ENCODE measurements at places on chromosomes 3 and 15.

- no peak for DNase-seq
Measured at GRCh38 chr3:52311576-52312119, 4.5 kb upstream of the DNAH1 start.

DNA sequence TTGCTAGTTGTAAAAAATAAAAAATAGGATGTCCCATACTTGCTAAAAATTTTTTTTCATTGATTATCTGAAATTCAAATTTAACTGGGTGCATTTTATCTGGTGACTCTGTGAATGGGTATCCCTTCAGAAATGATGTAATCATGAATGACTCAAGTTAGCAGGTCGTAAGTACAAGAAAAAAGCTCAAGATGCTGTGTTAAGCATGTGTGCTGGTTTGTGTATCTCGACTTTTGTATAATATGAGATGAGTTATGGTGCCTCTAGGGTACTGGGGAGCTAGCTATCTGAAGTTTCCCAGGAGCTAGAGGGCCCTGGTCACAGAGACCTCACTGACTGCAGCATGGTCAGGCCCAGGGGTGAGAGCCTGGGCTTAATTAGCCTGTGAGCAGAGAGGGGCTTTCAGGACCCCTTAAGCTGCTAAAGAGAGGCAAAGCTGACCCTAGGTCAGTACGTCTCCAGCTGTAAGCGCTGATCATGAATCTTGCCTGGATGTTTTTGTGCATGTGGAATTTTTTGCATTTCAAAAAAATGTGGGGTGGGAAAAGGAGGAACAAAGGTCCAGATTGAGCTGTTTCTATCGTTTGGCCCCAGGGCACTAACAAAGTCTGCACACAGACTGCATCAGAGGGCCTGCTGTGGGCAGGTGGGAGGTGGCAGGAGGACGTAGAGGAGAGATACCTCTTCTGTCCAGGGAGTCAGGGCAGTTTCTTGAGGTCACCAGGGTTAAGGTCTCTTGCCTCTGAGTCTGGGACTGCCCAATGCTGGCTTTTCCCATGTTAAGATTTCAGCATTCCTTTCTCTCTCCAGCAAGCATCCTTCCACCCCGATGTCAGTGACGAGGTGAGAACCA, 233.2 kb upstream of the TPM1 start:
- no peak for DNase-seq

DNA sequence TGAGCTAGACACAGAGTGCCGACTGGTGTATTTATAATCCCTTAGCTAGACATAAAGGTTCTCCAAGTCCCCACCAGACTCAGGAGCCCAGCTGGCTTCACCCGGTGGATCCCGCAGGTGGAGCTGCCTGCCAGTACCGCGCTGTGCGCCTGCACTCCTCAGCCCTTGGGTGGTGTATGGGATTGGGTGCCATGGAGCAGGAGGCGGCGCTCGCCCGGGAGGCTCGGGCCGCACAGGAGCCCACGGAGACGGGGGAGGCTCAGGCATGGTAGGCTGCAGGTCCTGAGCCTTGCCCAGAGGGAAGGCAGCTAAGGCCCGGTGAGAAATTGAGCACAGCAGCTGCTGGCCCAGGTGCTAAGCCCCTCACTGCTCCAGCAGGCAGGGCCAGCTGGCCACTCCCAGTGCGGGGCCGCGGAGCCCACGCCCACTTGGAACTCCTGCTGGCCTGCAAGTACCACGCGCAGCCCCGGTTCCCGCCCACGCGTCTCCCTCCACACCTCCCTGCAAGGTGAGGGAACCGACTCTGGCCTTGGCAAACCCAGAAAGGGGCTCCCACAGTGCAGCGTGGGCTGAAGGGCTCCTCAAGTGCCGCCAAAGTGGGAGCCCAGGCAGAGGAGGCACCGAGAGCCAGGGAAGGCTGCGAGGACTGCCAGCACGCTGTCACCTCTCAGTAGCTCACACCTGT, 109.7 kb downstream of the NSMCE3 start:
- DNase-seq, result no peak

GRCh38 chr3:87982421-87982820, 76.4 kb downstream of the CGGBP1 start:
- DNase-seq, result no peak

DNA sequence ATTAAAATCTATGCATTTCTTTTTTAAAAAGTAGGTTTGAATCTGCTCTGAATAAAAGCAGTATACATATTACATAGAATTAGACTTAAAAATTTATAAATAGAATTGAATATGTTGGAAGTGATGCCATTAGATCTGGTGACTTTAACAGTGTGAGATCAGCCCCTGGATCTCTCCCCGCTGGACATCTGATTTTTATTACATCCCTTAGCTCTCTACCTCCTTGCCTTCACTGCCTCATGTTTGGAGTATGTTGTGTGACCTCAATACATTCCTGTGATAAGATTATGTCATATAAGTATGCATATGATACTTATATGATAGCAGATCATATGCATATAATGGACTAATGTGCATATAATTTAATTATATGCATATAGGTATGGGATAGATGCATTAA, 643.4 kb upstream of the NR2F2 start:
- DNase-seq, result no peak

DNA sequence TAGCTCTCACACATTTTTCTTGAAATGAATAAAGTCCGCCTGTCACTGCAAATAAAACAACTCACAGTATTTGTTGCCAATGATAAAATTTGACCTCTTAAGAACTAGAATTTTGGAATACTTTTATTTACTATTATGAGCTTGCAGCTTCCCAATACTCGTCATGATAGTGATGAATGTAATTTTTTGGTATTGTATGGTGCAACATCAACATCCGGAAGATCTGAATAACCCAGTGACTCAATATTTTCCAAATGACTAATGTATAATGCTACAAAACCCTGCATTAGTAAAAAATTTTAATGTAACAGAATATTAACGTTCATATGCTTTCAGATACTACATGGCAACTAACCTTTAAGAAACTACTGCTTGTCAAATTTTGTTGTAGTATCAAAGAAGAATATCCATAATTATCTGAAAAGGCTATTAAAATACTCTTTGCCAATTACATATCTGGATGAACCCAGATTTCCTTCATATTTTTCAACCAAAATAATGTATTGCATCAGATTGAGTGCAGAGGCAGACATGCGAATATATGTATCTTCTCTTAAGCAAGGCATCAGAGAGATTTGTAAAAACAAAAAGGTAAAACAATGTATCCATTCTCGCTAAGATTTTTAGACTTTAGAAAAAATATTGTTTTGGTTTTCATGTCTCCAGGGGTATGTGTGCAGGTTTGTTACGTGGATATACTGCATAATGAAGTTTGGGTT, 95.3 kb downstream of the IGF2BP2 start:
- DNase-seq, result no peak

GRCh38 chr3:134056464-134056891, 26.8 kb upstream of the SLCO2A1 start:
- DNase-seq, result no peak

- no peak for DNase-seq
Measured at GRCh38 chr3:79973917-79974595, 206.3 kb upstream of the ROBO1 start.

DNA sequence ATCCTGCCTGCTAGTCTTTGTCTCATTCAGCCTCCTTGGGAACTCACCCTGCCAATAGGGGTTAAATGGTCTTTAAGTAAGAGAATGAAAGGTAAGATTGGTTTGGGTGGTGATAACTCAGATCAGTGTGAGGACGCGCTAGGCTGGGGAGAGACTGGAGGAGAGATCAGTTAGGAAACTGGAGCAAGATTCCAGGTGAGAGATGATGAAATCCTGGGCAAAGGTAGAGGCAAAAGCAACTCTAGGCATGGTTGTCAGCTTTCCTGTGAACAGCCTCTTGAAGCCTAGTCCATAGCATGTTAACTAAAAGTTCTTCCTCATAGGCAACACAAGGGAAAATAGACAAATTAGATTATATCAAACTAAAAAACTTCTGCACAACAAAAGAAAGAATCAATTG, 145.2 kb upstream of the ANKRD28 start:
- DNase-seq, result no peak

DNA sequence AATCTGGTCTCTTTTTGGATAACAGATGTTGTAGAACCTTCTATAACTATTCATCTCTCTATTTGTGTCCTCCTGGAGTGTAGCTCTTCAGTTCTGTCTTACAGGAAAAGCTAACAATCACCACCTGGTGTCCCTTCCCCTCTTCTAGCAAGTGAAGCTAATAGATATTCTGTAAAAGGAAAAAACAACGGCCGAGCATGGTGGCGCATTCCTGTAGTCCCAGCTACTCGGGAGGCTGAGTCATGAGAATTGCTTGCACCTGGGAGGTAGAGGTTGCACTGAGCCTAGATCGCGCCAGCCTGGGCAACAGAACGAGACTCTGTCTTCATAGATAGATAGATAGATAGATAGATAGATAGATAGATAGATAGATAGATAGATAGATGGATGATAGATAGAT, 779.4 kb downstream of the TUSC7 start:
- no peak for DNase-seq

DNA sequence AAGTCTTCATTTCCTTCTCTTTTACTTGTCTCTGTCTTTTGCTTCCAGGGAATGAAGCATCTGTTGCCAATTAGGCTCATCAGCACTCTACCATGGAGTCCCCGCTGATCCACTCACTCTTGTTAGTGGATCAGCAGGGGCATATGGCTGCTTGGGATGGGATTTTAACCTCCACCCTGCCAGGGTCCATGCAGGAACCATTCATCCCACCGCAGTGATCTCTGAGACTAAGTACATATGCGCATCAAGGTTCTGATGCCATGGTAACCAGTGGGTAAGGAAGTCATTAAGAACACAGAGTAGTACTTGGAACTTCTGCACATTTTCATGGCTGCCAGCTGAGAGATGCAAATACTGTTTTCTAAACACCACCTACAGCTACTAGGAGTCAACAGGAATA, 374.0 kb upstream of the ALCAM start:
- DNase-seq, result no peak

- DNase-seq, result no peak
Measured at GRCh38 chr3:126959921-126960603, 22.9 kb upstream of the PLXNA1 start.

DNA sequence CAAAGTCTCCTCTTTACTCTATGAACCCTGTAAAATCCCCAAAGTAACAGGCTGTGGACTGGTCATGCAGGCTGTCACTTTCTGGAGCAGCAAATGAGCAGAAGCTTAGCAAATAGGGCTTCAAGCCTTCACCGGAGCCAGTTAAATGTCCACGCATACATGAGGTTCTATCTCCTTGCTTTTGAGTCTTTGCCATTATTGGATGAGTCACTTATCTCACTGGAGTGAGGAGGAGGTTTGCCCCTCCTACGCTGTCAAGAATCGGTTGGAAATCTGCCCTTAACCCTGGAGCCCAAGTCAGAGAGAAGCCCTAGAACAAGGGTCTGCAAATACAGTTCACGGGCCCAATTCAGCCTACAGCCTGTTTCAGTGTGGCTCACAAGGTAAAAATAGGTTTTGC, 126.1 kb upstream of the CTNNB1 start:
- no peak for DNase-seq

DNA sequence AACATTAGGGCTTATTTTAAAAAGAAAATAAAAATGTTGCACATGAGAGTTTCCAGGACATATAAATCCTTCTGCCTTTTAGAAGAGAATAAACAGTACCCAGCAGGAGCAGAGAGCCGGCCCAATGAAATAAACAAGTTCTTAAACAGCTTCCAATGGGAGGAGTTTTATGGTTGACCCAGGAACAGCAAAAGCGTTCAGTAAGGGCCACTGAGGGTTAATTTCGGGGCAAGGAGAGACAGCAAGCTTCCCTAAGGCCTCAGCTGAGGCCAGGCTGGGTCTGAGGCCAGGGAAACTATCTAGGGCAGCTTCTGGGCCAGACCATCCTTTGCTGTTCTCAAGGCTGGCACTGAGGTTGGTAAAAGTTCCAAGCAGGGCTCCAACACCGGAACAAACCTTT, 3.4 kb downstream of the PDZRN3 start:
- DNase-seq, result no peak

GRCh38 chr15:89825271-89825940, 10.8 kb upstream of the ANPEP start:
- no peak for DNase-seq

DNA sequence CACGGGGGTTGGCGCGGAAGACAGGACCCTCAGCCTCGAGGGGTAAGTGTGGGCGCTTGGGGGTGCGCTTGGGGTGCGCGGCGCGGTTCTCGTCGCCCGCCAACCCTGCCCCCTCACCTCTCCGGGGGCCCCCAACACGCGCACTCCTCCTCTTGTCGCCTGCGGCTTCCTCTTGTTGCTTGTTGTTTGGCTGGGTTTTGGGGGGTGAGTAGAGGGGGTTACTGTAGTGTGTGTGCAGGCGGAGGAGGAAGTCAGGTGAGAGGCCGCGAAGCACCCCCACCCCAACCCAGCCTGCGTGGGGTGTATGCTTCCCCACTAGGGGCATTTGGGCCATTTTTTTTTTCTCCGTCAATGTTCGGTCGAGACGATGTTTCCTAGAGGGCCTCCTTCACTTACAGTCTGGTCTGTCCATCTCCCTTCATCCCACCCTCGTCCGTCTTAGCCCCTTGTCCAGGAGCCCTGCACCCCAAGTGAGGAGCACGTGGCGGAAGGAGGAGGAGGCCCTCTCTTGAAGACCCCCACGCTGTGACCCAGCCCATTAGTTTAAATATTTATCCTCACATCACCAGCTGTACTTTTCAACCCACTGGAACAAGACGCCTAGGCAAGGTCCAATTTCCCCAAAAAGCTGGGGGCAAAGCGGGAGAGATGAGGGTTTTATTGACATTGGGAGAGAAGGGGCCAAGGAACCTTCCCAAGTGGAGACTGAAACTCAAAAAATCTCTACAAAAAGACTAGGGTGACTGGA, 20.4 kb upstream of the SATB1 start:
- no peak for DNase-seq

- no peak for DNase-seq
Measured at GRCh38 chr15:88970232-88970631, 57.1 kb upstream of the MFGE8 start.

DNA sequence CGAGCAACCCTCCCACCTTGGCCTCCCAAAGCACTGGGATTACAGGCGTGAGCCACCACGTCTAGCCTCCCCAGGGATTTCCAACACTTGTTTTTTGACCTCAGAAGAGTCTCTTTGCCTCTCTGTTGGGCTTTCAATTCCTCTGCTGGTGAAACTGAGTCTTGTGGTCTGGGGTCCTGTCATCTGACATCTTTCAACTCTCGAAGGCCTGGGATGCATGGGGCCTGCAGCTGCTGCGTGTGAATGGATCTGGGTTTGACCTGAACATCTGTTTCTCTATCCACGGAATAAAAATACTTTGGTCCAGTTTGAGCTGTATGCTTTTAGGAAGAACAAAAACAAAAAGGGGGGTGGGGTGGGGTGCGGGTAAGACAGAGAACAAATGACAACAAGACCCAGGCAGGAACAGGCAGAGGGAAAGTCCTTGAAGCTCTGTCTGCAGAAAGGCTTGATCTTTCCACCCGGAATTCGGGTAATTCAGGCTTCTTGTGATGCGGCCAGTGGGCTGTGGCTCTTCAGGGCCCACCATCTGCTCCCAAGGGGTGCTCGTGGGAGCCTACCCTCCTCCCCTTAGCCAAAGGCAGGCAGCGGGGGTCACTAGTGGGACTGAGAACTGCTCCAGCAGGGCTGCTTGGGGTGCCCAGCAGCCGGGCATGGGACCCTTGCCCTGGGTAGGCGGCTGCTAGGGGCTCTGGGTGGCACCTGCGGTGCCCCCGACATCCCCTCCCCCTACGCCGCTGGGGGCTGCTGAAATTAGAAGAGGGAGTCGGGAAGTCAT, 71.5 kb downstream of the SLC12A8 start:
- DNase-seq, result no peak

Data from GM12891 (cell line).